Activated CD8-positive, alpha-beta memory T cell treated with anti-CD3 and anti-CD28 coated beads, Interleukin-2, amount 50 U/mL, for 4 hours (primary cell): ENCODE measurements at places on chromosomes 2 and 18.

GRCh38 chr18:62781893-62782292, 66.6 kb downstream of the PHLPP1 start:
- no peak for DNase-seq

GRCh38 chr2:234789556-234790325, 162.1 kb upstream of the SH3BP4 start:
- no peak for DNase-seq

DNA sequence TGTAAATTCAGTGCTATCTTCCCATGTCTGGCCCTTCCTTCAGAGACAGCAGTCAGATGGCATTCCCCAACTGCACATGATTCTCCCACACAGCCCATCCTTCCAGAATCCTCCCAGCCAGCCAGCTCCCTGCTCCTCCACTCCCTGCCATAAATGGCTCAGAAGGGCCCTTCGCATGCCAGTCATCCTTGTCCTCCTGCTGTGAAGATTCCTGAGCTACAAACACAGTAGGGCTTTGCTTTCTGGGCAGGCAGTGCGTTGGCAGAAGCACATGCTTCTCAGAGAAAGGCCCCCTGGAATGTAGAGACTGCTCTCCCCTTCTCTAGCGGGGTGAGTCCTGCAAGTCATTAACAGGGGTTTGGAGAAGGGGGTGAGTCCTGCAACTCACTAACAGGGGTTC, 71.9 kb downstream of the TEX51 start:
- no peak for DNase-seq

DNA sequence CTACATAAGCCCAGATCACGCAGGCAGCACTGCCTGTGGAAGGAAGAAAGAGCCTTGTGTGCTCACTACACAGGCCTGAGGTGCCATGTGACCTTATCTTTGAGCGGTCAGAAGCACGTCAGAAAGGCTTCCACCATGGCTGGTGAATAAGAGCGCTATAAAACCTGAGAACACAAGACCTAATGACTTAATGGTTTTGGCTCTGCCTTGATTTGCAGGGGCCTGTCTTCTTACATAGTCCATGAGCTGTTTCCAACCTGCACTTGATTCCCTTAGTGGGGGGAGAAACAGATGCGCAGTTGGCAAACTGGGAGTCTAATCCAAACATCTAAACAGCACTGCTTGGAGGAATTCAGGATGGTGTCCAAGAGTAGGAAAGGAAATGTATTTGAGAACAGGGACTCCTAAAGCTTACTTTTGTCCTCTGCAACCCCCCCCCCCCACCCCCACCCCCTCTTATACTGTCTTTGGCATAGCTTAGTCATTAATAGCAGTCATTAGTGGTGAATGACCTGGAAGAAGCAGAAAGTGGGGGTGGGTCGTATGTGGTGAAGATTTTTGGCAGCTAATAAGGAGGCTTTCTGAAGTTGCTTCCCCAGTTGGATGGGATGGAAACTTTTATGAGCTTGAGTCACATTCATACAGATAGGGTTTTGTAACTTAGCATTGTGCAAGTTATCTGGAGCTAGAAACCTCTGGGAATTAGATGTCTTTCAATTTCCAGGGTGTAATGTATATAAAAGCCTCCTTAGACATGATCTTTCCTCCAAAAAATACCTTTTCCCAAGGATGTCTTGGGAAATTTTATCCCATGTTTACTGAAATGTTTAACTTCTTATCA, 454.1 kb downstream of the MEIS1 start:
- no peak for DNase-seq
